ENCODE measurements at places on chromosomes 3 and 15.

DNA sequence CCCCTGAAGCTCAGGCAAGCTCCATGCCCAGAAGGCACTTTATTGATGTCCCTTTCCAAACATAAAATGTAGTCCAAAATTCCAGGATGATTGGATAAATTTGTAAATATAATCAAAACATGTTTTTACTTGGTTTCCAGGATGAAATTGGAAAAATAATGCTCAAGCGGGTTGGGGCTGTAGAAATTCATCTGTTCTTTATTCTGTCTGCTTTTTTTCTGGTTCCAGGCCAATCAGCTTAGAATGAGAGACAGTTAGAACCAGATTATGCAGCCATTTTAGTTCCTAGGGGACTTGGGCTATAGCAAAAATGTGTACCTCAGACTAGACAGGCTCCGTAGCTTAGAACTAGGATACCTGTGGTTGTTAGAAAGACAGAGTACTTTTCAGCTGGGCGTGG lies 450.8 kb downstream of the MCTP2 start:
- no peak for DNase-seq

DNA sequence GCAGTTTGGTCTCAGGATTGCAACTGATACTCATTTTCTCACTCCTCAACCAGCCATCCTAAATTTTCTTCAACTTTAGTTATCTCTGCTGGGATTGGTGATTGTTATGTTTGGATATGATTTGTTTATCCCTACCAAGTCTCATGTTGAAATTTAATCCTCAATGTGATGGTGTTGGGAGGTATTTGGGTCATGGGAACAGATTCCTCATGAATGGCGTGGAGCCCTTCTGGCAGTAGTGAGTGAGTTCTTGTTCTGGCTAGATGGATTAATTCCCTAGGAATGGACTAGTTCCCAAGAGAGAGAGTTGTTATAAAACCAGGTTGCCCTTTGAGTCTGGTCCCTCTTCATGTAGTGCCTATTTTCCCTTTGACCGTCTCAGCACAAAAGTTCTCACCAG lies 399.9 kb downstream of the SQOR start:
- DNase-seq = no peak

DNA sequence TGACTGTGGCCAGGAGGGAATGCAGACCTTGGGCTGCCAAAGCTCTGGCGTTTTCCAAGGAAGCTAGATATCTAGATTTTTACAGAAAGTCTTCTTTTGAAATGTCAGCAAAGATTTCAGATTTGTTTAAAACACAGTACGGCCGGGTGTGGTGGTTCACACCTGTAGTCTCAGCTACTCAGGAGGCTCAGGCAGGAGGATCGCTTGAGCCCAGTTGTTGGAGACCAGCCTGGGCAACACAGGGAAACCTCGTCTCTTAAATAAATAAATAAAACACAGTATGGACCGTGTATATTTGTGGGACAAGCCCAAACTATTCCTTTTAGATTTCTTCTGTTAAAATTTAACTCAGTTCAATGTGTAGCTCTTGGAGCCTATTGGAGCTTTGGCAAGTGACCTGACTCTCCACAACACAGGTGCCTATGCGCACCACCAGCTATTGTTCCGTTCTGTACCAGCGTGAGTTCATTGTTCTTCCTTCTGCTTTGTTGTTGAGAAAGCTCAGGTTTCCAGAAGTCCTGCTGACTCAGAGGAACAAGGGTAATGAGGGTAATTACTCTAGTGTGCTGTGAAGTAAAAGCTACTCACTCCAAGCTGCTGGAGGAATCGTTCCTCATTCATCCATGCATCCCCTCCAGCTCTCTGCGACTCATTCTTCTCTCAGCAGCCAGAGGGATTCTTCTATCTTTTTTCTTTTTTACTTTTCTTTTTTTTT lies 73.1 kb upstream of the SLC6A6 start:
- DNase-seq = no peak

GRCh38 chr3:172546105-172546504 lies 22.9 kb upstream of the TNFSF10 start:
- no peak for DNase-seq

- DNase-seq = no peak
These were observed at the start of gene LSMEM2 for GRCh38 chr3:50278880-50279224. Gene LSMEM2 (plus strand): TSS chr3:50279087. CDS start chr3:50279114, 27 bp downstream.

DNA sequence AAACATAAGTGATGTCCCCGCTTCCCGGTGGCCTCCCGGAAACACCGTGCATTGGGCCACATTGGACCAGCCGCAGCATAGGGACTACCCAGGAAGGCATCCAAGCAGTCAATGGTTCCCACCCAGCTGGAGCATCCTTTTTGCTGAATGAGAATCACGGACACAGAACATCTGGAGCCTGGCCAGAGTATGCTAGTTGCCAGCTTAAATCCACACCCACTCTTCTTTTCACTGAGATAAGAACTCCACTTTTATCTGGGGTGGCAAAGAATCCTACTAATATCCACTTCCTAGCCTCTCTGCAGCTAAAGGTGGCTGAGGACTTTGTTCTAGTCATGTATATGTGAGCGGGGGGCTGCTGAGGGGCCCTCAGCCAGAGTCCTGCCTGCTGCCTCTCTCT lies 95.2 kb upstream of the PLXNA1 start:
- no peak for DNase-seq

GRCh38 chr3:100103558-100104441 lies 10.5 kb downstream of the FILIP1L start:
- DNase-seq = no peak

DNA sequence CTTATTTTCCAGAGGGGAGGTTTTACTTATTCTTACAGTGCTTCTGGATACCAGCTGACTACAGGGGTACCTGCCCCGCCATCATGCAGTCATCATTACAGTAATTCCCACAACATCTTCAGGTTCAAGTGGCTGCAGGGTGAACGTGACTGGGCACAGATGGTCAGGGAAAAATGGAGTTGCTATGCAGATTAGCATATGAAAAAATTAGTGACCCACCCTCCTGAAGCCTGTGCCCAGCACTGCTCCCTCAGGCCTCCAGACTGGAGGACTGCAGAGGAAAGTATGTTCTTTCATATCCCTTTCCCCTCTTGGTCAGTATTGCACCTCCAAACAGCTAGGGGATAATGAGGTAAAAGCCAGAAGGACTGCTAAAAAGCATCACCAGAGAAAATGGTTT lies 937.9 kb downstream of the TUSC7 start:
- no peak for DNase-seq

GRCh38 chr15:32887090-32887489 lies 169.3 kb downstream of the GREM1 start:
- DNase-seq = no peak

DNA sequence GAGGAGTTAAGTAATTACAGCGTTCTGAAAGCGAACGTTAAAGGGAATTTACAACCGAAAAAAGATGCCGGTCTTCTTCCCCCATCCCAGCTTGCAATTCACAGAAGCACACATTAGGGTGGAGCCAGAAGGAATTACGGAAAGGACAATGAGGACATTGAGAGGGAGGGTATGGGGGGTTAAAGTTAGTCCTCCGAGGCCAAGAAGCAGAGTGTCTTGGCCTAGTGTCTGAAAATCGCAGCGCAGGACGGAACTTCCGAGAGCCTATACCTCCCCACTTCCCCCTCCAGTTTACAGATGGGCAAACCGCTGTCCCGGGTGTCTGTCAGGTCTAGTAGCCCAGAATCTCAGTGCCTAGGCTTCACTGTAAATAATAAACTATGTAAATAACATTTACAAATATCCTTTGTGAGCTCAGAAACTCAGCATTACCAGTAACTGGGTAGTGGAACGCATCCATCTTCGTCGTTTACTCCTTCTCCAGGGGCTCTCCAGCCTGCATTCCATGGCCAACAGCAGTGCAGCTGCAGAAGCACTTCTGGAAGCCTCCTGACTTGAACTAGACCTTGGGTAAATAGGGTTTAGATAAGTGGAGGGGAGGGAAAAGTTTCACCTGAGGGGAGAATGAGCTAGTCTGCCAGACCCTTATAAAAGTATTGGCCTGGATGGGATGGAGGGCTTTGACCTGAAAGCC lies 922 bp downstream of the ADPRH start:
- DNase-seq = no peak

DNA sequence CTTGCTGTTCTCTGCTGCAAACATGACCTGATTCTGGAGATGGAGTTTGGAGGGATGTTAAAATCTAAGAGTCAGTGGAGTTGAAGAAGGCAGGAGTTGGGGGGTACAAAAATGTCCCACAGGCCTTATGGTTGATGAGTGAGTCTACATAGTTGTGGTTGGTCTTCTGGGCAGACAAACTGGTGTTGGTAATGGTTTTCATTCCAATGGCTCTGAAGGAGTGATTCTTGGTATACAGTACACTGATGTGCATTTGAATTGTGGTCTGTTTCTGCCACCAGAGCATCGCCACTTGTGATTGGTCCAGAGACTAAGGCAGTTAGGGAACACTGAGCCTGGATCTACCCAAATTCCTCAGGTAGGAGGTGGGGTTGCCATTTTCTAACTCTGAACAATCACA lies 514.1 kb upstream of the CFAP20DC start:
- DNase-seq = no peak

DNA sequence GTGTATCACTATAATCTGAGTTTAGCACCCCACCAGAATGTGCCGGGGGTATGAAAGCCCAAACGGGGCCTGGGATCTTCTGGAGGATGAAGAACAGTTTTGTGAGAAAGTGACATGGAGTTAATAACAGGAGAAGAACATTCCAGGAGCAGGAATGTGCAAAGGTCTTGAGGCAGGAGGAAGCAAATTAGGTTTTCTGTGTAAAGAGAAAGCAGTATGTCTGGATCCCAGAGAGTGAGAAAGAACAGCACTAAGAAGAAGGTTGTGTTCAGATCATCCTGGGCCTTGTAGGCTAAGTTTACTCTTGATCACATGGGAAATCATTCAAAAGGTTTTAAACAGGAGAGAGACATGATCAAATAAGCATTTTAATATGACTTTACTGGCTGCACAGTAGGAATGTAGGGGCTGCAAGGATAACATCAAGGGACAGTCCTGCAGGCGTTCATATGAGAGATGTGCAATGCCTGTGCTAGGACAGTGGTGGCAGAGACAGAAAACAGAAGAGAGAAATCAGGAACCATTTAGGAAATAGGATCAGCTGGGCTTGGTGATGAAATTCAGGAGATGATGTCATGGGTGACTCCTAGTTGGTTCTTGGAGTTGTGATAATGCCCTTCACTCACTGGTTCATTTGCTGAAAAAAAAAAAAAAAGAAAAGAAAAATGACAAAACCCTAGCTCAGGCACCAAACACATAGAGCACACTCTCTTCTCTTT lies 113.5 kb downstream of the TNIK start:
- DNase-seq = no peak

GRCh38 chr15:75198560-75199356 lies 2.9 kb upstream of the C15orf39 start:
- no peak for DNase-seq

DNA sequence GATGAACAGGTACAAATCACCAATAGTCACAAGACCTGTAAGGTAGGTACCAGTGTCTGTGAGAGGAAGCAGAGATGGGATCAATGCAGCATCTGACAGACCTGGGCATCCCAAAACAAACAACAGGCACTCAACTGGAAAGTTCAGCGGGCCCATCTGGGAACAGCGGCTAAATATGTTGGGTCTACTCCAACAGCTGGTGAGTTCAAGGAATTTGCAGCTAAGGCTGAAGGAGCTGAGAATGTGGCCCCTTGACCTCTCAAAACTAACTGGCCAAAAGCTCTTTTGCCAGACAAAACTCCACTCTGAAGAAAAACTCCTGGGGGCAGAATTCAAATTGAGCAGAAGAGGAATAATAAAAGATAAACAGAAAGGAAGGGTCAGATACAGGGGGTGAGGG lies 24.4 kb downstream of the AVEN start:
- DNase-seq = no peak

DNA sequence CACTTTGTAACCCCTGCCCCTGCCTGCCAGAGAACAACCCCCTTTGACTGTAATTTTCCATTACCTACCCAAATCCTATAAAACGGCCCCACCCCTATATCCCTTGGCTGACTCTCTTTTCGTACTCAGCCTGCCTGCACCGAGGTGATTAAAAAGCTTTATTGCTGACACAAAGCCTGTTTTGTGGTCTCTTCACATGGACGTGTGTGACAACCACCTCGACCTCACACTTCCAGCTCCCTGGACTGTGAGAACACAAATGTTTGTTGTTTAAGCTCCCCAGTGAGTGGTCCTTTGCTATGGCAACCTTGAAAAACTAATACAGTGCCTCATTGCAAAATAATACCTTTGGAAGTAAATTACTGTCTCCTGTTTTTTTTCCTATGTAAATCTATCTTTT lies 299.2 kb upstream of the POU1F1 start:
- DNase-seq = no peak

DNA sequence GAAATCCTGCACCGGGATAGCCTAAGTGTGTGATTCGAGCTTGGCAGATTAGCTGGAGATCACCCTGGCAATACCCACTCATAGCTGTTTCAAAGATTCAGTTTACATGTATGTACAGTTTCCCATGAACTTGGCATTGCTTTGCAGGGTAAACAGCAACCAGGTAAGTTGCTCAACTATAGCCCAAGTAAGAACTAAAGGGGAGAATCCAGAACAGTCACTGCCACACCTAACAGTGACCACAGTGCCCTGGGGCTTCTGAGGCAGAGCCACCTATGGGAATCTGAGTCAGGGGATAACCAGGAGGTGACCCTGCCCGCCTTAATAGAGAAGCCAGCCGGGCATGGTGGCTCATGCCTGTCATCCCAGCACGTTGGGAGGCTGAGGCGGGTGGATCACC lies 15.9 kb downstream of the CDAN1 start:
- DNase-seq = no peak

DNA sequence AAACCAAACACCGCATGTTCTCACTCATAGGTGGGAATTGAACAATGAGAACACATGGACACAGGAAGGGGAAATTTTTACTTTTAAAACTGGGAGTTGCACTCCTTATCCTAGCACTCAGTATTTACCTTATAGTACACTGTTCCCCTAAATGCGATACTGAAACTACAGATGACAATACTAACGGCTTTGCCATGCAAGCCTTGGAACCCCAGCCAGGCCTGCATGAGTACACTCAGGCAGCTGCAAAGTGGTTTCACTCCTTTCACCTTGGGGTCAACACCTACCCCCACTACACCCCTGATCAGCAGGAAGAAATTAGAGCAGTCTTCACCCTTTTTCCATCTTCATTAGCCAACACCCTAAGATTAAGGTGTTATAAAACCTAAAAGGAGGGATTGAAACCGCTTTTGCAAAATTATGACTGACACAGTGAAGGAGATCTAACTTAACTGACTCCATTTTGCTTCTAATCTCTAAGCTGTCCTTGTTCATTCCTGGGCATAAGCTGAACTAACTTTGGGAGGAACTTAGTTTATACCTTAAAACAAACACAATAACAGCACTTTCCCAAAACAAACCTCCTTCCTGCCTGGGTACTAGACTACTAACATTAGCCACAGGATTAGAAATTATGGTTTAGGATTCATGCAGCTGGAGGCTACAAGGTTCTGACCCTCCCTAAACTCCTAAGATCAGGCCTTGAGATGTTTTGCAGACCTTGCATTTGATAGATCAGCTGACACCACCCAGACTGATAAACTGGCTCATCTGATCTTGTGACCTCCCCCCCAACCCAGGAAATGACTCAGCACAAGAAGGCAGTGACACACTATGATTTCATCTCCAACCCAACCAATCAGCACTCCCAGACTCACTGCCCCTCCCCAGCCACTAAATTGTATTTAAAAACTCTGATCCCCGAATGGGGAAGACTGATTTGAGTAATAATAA lies 452.1 kb upstream of the PPP2R3A start:
- DNase-seq = no peak

- no peak for DNase-seq
These were observed 872 bp downstream of the DLEC1 start for GRCh38 chr3:38039899-38040261.

- no peak for DNase-seq
These were observed 13.1 kb upstream of the DYNC1LI1 start for GRCh38 chr3:32583708-32584107.
